ENCODE measurements at places on chromosomes 6 and 20.

GRCh38 chr6:7579851-7580250 lies 10.1 kb upstream of the SNRNP48 start:
- no peak for DNase-seq

DNA sequence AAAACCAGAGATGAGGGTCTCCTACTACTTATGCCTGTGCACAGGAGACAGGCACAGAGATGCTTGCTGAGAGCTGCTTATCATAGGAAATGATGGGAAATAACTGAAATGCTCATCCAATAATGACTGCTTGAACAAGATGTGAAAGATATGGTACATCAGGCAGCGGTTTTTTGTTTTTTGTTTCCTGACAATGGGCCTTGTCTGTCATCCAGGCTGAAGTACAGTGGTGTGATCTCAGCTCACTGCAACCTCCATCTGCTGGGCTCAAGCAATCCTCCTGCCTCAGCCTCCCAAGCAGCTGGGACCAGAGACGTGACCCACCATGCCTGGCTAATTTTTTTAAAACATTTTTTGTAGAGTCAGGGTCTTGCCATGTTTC lies 1.2 kb upstream of the RIPOR3 start:
- DNase-seq = no peak

GRCh38 chr6:24667378-24667803 lies 514 bp downstream of the ACOT13 start:
- no peak for DNase-seq

DNA sequence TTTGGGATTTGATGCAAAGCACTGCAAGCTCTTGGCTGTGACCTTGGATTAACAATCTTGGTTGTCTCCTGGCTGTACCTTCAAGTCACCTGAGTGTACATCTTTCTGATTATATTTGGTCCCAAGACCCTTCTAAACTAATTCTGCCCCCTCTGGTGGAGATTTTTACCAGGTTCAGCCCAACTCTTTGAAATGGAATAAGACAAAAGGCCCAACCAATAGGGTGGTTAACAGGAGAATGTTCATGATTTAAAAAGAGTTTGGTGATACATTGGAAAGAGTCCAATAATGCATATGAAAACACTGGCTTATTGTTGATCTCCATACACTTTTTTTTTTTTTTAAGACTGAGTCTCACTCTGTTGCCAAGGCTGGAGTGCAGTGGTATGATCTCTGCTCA lies 77.5 kb upstream of the CD83 start:
- DNase-seq = no peak

- peak; percentile 47 for DNase-seq
Measured at GRCh38 chr6:32047855-32048766, 9.9 kb downstream of the CYP21A2 start.

- no peak for DNase-seq
Measured at GRCh38 chr20:12156252-12156651, 238.6 kb downstream of the BTBD3 start.

GRCh38 chr6:5786969-5787720 lies 219.6 kb downstream of the NRN1 start:
- DNase-seq = no peak

GRCh38 chr6:91317247-91317835 lies 730.5 kb upstream of the MAP3K7 start:
- DNase-seq = no peak

DNA sequence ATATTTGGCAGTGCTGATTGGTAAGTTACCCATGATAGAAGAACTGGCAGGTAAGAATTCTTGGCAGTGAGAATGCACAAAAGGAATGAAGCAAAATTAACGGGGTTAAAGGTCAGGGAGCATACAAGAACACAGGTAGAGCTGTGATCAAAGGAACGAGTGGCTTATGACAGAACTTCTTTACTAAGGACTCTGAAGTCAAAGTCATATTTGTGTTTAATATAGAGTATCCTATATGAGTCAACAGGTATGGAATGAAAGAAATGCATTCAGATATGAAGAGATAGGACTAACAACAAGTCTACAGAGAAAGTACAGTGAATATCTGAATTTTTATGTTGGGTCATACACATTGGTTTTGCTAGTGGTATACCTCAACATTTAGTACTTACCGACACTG lies 209.0 kb upstream of the CITED2 start:
- DNase-seq = peak; percentile 75
